Amniotic stem cell (primary cell): ENCODE measurements at places on chromosomes 6 and 20.
A peak's percentile ranks its signal among the peaks of the same experiment; 100 is the strongest.

- no peak for DNase-seq
Observed at GRCh38 chr6:21610341-21610740, 16.8 kb downstream of the SOX4 start.

GRCh38 chr6:48840896-48841295 lies 622.2 kb downstream of the MMUT start:
- no peak for DNase-seq

GRCh38 chr6:11700118-11700718 lies 78.4 kb downstream of the ADTRP start:
- DNase-seq: peak; percentile 51

- DNase-seq: peak; percentile 53
Observed at GRCh38 chr20:51487565-51488268, 54.8 kb downstream of the NFATC2 start.

DNA sequence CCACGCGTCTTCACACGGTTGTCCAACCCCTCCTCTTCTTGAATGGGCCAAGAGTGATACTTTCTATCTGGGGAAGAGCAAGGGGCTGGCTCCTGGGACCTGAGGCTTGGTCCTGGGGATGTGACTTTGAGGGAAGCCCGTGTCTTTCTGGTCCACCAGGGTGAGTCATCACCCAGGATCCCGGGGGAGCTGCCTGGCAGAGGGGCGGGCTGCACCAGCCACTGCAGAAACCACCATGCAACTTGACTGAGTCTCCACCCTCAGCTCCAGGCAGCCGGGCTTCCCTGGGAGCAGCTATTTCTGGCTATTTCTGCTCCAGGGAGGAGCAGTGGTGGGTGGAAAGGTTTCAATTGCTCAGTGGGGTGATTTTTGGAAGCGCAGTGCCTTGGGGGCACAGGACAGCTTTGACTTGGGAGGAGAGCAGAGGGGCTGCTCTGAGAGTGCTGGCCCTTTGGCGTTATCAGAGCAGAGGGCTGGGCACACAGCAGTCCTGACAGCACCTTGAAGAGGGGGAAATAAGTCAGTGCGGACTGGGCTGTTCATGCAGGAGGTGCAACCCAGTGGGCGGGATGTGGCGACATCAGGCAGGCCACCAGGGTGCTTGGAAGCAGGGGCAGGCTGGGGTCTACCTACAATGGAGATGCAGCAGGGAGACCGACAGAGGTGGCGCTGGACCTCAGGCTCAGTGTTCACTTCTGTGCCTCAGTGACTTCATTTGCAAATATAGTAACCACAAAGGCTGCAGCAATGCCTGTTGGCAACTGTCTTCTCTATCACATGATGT lies 45.1 kb upstream of the FAM83D start:
- no peak for DNase-seq

- DNase-seq: no peak
Observed at GRCh38 chr6:134721060-134721405, 228.9 kb downstream of the ALDH8A1 start.

GRCh38 chr6:14729129-14729871 lies 516.6 kb upstream of the JARID2 start:
- no peak for DNase-seq

GRCh38 chr20:1081891-1082290 lies 36.5 kb upstream of the PSMF1 start:
- no peak for DNase-seq

DNA sequence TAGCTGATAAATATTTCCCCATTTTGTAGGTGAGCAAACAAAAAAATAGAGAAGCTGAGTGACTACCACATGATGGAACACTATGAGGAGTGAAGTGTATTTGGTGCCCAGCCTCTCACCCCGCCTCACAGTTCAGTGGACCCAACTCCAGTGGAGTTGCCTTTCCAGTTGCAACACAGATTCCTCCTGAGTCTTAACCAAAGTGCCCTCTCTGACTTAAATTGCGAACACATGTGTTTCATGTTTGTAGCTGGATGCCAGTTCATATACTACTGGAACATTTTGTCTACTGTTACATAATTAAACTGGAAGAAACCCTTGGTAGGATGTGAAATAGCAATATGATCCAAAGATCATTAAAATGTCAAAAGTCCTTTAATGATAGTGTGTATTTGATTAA lies 448.9 kb downstream of the COL12A1 start:
- no peak for DNase-seq

GRCh38 chr20:37421988-37422387 lies 76.0 kb downstream of the SRC start:
- DNase-seq: no peak

DNA sequence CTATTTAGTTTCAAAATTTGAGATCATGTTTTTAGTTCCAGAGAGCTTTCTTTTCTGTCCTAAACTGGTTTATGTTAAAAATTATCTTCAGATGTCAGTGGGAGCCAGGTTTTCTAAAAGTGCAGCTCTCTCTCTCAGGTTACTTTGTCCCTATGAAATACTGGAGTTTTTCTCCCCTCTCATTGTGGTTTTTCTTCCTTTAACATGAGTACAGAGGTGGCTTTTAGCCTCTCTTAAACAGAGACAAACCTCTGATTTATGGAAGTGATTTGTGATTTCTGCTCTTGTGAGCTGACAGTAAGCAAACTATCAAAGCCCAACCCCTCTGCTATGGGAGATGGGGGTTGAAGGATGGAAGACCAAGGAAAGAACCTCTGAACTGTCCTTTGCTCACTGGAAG lies 85.7 kb downstream of the LIN28B start:
- no peak for DNase-seq

- no peak for DNase-seq
Observed at GRCh38 chr6:26329763-26330511, 35.1 kb upstream of the BTN3A2 start.

DNA sequence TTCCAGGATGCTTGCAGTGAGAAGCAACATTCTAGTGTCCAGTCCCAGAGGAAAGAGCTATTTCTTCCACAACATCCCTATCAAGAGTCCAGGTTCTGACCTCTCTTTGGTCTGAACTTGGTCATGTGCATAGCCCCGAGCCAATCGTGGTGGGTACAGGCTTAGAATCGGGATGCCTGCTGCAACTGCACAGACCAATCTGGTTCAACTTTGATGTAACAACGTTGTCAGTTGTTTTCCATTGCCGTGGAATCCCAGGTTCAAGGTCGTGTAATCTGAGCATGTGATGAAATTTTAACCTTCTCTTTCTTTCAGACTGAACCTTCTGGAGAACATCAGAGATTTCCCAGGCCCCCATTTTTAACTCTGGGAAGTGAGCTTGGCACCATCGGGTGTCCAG lies 130.5 kb downstream of the ANKRD60 start:
- no peak for DNase-seq

DNA sequence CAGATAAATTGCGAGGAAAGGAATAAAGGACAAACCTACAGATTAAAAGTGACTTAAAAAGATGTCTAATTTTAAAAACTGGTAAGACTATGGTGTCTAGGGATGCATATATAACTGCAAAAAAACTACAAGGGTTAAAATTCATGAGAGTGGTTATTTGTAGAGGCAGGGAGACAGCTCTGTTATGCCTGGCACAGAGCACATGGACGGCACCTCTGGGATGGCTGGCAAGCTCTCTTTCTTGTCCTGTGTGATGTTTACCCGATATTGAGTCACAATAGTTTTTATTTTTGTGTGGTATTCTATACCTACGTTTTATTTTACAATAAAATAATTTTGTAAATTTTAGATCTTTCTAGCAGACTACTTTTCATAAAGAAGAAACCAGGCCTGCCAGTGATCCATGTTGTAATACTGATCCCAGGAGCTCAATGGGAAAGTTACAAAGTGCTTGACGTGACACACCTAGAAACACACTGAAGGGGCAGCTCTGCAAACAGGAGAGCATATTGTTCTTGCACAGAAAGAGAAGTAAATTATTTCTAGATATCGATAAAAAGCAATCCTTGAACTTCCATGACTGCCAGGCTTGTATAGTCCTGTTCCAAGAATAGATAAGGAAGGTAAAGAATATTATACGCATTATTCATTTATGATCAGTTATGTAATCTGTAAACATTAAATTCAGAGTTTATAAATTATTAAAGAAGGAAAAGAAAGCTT lies 290.0 kb downstream of the PTPRK start:
- no peak for DNase-seq

DNA sequence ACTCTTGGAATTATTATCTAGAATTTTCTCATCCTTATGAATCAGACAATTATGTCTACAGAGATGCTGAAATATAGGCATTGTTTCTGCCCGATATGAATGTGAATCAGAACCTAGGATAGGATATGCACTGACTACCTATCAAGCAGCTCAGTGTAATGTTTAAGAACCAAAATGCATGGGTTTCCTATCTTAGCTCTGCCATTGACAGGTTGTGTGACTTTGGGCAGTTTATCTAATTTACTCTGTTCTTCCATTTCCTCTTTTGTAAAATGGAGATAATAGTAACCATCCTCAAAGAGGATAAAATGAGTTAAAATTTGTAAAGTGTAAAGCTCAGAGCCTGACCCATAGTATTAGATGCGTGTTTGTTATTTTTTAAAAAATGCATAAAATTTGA lies 10.2 kb upstream of the AIG1 start:
- DNase-seq: no peak

GRCh38 chr6:170523256-170524171 lies 29.6 kb downstream of the PSMB1 start:
- DNase-seq: no peak

GRCh38 chr20:4666001-4666479 lies 55.7 kb upstream of the PRND start:
- DNase-seq: peak; percentile 47

- no peak for DNase-seq
Observed at GRCh38 chr6:129084406-129084805, 201.5 kb downstream of the LAMA2 start.

DNA sequence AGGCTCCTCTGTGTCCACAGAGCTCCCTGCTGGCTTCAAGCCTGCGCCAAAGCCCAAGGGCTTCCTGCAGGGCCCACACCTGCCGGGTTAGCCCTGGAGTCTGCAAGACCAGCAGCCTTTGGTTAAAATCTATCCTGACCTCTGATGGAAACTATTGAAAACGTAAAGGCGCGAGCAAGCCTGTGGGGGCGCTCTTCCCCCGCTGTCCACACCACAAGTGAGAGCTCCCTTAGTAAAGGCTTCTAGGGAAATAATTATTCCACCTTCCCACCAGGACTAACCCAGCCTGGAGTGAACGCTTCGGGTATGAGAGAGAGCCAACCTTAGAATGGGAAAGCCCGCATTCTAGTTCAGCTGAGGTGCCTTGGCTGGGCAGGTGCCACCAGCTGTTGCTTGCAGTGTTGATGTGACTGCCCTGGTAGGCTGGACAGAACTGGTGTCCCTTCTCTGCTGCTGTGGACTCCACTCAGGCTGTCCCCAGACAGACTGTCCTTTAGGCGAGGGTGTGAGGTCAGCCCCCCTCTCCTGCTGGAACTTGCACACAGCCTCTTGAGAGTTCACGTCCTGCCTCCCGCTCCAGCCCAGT lies 68.7 kb downstream of the SYTL3 start:
- no peak for DNase-seq

- no peak for DNase-seq
Observed at GRCh38 chr20:709423-709822, 33.8 kb upstream of the SCRT2 start.

- DNase-seq: no peak
Observed at GRCh38 chr20:59618131-59618530, 13.8 kb downstream of the PHACTR3 start.

- DNase-seq: no peak
Observed at GRCh38 chr20:43416591-43417228, 41.0 kb upstream of the SRSF6 start.

GRCh38 chr20:1378735-1379125 lies 14.1 kb downstream of the FKBP1A start:
- DNase-seq: no peak
